NCI-H524 (cell line): ENCODE measurements at places on chromosomes 12 and 14.

- DNase-seq = peak; percentile 89
Measured at GRCh38 chr14:25411781-25412757, 362.1 kb upstream of the STXBP6 start.

GRCh38 chr12:5516371-5517241 lies 84.7 kb downstream of the NTF3 start:
- DNase-seq = no peak

GRCh38 chr12:57852620-57853500 lies 6.3 kb upstream of the CTDSP2 start:
- DNase-seq = peak; percentile 28

DNA sequence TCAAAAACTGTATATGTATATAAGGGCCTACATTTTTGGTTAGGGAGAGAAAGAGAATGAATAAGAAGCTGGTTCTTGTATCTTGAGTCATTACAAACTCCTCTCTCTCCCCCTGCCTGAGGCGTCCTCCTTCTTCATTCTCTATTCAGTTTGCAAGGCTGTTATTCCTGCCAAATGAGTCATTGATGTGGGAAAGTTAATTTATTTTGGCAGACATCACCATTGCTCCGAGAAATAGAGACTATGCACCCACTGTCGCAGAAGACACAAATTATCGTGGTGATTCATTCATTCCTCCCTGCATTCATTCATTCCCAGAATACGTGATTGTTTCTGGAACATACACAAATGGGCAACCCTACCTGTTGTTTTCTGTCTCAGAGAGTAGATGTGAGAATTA lies 112.5 kb upstream of the MED13L start:
- DNase-seq = no peak

GRCh38 chr14:76486251-76486743 lies 110.4 kb downstream of the ESRRB start:
- DNase-seq = peak; percentile 100

- no peak for DNase-seq
Measured at GRCh38 chr12:47312808-47313426, 233.2 kb upstream of the AMIGO2 start.

DNA sequence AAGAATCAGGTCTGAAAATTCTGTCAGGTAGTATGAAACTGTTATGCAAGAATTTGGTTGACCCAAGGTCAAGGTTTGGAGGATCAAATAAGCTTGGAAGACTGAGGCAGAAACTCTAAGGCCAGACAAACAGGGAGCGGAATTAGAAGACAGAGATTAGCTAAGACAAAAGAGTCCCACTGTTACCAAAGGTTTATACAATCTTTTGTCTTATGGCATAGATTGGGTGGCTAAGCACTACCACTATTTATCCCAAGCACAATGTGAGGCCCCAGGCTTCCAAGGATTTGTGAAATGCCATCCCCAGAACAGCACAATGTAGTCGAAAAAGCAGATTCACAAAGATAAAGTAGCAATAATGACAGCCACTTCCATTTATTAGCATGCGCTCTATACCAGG lies 311.2 kb downstream of the SEC23A start:
- DNase-seq = no peak
